Activated gamma-delta T cell (primary cell): ENCODE measurements at places on chromosomes 5 and 9.

GRCh38 chr5:9624196-9624947 lies 5.8 kb downstream of the TAS2R1 start:
- DNase-seq: no peak

DNA sequence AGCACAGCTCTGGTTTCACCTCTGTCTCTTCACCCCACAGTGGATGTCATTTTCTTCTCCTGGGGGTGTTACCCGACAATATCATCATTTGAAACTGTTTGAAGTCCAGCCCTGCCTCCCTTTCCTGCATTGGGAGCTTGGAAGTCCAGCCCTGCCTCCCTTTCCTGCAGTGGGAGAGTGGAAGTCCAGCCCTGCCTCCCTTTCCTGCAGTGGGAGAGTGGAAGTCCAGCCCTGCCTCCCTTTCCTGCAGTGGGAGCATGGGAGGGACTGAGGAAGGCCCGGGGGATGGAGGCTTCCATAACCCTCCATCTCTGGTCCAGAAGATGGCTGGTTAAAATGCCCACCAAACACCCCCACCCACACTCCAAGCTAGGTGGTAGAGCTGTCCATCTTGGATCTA lies 59.8 kb downstream of the SYK start:
- no peak for DNase-seq

- no peak for DNase-seq
Observed at GRCh38 chr5:129904667-129905472, 605 bp downstream of the CHSY3 start.

GRCh38 chr5:17186256-17186655 lies 31.2 kb upstream of the BASP1 start:
- no peak for DNase-seq

- DNase-seq: no peak
Observed at GRCh38 chr9:133067813-133068212, 6.0 kb downstream of the CEL start.

- no peak for DNase-seq
Observed at GRCh38 chr5:57750891-57751290, 268.3 kb upstream of the ACTBL2 start.

DNA sequence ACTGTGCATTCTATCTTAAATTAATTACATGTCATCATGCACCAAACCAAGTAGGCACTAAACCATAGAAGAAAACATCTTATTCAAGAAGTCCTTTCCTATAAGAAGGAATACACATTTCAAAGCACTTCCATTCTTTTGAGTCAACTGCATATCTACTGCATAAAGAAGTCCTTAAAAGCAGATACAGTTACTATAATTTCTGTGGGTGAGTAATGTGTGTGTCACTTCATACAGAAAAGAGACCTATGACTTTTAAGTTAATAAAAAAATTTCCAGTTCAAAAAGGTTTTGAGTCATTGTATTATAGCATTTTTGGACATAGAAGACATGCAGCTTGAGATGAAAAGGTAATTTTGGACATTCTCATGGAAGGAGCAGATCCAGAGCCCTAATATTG lies 125.0 kb downstream of the DTWD2 start:
- no peak for DNase-seq

- DNase-seq: no peak
Observed at GRCh38 chr5:155475318-155475717, 461.8 kb downstream of the KIF4B start.

GRCh38 chr9:98326459-98327248 lies 71.2 kb upstream of the TBC1D2 start:
- no peak for DNase-seq

DNA sequence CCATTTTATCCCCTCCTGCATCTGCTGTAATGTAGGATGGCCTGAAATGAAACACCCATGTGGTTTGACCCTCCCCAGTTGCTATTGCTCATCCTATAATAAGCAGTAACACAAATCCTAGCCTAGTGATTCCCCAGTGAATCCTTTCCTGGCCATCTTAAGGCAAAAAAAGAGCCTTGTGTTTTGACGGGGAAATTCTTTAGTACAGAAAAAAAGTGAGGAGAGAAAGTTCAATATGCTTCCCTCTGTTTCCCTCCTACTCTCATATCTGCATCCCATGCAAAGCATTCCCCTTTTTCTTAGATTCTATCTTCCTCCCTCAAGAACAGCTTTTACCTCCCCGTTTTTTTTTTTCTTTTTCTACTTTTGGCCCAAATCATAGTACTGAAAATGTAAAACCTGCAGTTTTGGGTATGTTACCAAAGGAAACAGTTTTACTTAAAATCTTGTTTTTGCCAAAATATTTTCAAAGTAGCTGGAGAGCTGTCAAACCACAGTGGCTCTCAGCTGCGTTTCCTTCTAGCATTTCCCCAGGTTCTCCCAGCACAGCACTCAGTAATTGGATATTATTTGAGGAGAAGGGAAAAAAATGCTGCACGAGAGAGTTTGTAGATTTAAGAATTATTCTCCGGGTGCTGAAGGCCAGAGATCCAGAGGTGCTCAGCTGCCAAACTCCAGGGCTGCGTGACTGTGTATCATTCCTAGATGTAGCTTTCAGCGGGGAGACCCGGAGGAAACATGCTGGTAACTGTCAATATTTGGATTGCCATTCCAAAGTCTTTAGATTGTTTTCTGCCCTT lies 321.4 kb downstream of the NPR3 start:
- DNase-seq: no peak

- DNase-seq: no peak
Observed at GRCh38 chr9:130433168-130433946, 11.4 kb upstream of the ASS1 start.

GRCh38 chr5:169404223-169404622 lies 103.3 kb upstream of the SLIT3 start:
- DNase-seq: no peak

DNA sequence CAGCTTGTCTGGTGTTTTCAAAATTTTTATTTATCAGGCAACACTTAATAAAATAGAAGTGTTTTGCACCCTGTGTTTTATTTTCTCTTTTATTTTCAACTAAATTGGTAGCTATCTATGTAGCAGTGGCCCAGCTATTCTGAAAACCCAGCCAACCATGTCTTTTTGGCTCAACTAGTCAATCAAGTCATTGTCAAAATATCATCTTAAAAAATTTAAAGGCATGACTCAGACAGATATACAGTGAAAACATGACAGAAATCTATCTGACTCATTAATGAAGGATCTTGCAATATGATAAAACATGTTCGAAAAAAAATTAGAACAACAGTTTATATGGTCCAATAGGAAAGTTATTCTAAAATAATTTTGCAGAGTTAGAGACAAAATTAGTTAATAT lies 75.1 kb downstream of the HSD17B4 start:
- DNase-seq: no peak

GRCh38 chr9:10594482-10594881 lies 18.3 kb downstream of the PTPRD start:
- no peak for DNase-seq

DNA sequence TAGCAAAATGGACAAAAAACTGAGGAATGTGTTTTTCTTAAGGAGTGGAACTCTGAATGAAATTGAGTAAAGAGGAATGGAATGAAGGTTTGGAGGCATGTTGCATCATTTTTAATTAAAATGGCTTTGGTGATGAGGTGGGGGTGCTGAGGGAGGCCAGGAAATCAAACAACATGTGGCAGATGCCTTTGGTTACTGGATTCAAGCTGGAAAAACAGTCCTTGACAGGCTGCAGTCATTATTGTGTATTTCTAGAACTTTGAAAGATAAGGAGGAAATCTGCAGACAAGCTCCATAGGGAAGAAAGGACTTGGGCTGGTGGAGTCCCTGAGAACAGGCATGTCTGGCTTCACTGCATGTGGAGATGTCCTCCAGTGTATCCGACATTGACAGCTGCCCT lies 203.5 kb upstream of the HAPLN1 start:
- DNase-seq: no peak
